Retinal pigment epithelial cell (primary cell): ENCODE measurements at places on chromosomes 6 and 20.

DNA sequence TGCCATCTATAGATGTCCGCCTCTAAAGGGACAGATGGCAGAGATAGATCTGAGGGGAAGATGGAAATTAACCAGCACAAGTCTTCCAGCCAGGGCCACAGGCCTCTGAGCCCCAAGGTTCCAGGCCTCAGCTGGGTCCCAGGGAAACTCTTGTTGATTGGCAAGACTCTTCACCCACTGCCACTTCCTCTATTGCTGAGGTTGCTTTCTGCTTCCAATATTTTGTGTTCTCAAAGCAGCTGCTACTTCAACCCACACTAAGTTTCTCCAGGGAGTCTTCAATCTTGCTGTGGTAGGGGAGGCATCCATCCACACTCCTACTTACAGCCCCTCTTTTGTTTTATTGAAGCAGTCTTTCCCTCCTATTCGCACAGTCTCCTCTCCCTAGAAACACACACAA is 36.4 kb upstream of the SASH1 start:
- no peak for DNase-seq

DNA sequence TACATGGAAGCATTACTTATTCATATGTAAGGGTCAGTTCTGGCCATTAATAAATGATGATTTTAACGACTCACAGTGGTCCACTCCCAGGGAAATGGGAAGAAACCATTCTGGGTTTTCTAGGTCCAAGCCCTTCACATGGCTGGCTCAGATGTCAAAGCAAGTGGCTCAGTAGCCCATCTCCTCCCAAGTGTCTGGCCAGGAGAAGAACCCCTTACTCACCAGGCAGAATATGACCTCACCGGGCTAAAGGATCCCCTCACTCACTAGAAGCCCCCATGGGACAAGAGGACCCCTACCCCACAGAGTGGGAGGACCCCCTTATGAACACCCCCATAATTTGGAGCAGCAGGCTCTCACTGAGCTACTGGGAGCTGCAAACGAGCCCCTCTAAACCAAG is 34.0 kb downstream of the PREX1 start:
- no peak for DNase-seq

- DNase-seq: no peak
Observed at GRCh38 chr20:50784464-50784863, 10.4 kb upstream of the BCAS4 start.

DNA sequence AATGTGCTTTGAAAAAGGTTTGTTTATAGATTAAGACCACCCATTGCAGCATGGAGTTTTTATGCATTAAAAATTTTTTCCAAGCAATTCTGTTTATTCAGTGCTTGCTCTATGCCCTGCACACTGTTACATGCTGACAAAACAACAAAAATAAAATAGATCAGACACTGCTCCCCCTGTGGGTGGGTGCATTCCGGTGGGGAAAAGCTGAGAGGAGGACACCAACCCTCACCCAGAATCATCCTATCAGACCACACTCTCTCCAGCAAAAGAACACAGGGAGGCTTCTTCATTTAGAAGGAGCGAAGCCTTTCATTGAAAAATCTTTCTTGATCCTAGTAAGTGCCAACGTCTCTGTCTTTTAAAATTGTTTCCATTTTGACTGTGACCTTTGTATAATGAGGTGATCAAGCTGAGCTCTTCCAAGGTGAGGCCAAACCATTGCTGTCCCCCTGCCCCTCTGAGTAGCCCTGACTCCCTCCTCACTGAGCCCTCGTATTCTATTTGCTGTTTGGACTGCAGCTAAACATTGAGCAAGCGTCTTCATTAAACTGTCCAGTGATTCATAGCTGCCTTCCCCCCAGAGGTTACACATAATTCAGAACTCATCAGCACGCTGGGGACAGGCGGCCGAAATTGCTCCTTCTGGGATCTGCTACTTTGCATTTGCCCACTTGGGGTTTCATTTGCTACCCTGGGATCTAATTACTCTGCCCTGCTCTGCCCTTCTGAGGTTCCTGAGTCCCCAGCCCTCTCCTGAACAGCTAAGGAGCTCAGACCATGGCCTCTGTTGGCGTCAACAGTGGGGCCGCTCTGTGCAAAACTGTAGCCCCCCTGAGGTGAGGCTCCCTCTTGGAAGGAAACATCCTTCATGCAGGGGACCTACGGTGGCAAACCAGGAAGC is 102.4 kb downstream of the F13A1 start:
- DNase-seq: no peak

GRCh38 chr20:53706466-53707370 is 113.1 kb upstream of the ZNF217 start:
- DNase-seq: peak; percentile 70

- peak; percentile 28 for DNase-seq
Observed at GRCh38 chr6:157518397-157519250, 137.6 kb downstream of the ZDHHC14 start.

GRCh38 chr6:92110403-92110802 is 1309.0 kb downstream of the EPHA7 start:
- no peak for DNase-seq

- peak; percentile 29 for DNase-seq
Observed at GRCh38 chr6:35970181-35970580, 49.3 kb upstream of the SRPK1 start.

GRCh38 chr20:4522310-4522709 is 199.4 kb upstream of the PRND start:
- no peak for DNase-seq

GRCh38 chr6:106844930-106845329 is 129.6 kb downstream of the CD24 start:
- DNase-seq: no peak

DNA sequence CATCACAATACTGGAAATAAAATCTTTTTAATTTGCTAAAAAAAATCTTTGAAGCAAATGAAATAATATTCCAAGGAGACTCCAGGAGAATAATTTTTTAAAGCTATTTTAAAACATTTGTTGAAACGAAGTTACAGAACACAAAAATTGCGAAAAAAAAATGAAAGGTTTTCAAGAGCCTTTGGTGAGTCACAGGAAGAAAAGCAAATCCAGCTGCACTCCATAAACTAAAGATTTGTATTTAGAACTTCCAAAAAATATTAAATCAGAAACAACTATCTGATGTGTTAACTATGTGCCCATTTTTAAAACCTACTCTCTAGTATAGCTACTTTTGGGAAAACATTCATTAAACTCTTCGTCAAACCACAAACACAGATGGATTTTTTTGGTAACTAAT is 23.6 kb downstream of the PDSS2 start:
- no peak for DNase-seq

DNA sequence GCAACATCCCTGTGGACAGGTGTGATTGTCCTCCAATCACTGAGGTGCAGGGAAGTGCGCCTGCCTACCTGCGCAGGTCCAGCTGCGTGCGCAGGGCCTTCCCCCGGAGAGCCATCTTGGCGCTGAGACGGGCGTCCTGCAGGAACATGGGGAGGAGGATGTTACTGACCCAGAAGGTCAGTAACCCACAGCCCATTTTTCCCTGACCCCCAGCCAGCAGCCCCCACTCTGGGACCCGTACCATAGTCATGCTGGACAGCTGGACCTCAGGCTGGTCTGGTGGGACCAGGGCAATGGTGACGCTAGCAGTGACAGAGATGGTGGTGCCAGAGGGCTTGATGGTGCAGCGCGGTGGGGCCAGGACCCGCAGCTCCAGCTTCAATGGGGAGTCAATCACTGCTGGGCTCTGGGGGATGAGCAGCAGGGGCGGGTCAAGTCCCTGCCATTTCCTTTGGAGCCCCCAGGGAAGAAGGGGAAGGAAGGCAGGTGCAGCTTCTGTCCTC is 9.7 kb downstream of the PLTP start:
- no peak for DNase-seq

GRCh38 chr6:13553646-13554045 is 20.8 kb upstream of the SIRT5 start:
- no peak for DNase-seq
